Stimulated activated CD4-positive, alpha-beta T cell treated with anti-CD3 and anti-CD28 coated beads, Interleukin-12 subunit alpha, Interleukin-12 subunit beta, amount 100 ng/mL, for 4 hours (primary cell): ENCODE measurements at places on chromosomes 12 and 14.

- no peak for DNase-seq
These were observed 35.4 kb upstream of the AACS start for GRCh38 chr12:125029761-125030358.

GRCh38 chr12:115988625-115989563 lies 288.6 kb downstream of the MED13L start:
- DNase-seq, result no peak

DNA sequence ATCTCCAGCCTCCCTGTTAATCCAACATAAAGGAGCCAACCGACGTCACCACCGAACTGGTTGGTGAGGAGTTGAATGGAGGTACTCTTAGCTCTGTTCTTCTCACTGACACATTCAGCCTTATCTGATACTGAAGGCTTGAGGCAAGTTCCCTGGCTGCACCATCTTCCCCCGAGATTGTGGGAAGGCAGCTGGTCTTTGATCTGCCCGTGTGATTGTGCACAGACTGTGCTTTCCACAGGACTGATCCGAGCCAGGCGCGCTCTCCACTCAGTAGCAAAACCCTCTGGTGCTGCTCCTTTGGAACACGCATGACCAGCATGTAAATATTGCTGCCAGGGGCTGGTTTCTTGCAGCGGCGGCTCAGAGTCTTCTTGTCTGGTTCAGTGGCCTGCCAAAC lies 30.1 kb upstream of the DLK1 start:
- no peak for DNase-seq

GRCh38 chr12:124292385-124292784 lies 2.5 kb upstream of the RFLNA start:
- DNase-seq, result no peak

GRCh38 chr14:94180655-94181271 lies 6.6 kb downstream of the PPP4R4 start:
- no peak for DNase-seq

DNA sequence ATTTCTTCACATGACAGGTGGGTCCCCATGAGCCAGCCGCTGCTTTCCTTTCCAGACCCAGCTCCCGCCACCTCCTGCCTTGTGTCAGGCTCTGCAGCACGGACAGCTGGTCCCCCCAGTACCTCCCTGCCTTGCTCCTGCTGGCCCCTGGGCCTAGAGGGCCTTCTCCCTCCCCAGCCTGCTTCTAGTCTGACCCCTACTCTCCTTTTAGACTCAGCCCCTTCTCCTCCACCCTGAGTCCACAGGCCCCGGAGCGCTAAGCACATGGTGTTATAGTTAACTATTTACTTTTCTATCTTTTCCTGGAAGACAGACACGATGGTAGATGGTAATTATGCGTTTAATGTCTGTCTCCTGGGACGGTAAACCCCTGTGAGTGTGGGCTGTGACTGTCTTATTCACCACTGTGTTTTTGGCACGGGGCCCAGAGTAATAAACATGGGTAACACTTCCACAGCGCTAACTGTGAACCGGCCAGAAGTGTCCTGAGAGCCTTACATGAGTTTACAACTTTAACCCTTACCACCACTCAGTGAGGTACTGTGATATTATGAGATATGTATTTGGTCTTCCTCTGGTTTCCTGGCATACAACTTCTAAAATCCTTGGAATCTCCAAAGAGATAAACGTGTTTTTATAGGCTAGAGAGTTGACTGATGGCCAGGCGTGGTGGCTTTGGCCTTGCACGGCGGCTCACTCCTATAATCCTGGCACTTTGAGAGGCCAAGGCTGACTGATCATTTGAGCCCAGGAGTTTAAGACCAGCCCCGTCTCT lies 41.2 kb downstream of the DGLUCY start:
- no peak for DNase-seq

DNA sequence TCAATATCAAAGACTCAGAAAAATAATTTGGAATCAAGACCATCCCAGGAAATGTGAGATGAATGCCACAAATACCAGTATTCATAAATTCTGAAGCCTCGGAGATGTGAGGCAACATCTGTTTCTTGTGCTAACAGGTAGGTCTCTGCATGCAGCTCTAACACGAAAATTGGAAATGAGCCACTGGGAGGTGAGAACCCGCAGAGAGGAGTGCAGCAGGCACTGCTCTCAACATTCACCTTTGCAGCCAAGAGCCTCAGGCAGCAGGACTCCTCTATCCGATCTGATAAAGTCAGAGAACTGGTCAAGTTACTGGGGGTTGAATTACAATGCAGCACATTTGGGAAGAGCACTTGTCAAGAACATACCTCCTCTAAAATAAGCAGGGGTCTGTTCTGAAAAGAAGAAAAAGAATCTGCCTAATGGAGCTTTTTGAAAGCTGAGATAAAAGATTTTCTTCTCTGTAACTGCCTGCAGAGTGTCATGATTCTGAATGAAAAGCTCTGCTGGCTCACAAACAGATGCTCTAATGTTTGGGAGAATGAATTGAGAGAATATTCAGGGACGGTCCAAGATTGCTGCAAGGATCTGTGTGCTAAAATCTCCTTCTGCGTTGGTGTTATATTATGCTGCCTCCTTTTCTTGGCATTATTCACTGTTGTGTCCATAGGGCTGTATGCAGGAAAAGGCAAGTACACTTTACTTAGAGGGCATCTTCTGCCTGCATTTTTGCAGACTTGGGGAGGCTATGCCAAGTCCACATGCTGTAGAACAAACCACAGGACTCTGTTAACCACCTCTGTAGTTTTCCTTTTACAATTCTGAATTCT lies 209.6 kb upstream of the KRR1 start:
- no peak for DNase-seq

DNA sequence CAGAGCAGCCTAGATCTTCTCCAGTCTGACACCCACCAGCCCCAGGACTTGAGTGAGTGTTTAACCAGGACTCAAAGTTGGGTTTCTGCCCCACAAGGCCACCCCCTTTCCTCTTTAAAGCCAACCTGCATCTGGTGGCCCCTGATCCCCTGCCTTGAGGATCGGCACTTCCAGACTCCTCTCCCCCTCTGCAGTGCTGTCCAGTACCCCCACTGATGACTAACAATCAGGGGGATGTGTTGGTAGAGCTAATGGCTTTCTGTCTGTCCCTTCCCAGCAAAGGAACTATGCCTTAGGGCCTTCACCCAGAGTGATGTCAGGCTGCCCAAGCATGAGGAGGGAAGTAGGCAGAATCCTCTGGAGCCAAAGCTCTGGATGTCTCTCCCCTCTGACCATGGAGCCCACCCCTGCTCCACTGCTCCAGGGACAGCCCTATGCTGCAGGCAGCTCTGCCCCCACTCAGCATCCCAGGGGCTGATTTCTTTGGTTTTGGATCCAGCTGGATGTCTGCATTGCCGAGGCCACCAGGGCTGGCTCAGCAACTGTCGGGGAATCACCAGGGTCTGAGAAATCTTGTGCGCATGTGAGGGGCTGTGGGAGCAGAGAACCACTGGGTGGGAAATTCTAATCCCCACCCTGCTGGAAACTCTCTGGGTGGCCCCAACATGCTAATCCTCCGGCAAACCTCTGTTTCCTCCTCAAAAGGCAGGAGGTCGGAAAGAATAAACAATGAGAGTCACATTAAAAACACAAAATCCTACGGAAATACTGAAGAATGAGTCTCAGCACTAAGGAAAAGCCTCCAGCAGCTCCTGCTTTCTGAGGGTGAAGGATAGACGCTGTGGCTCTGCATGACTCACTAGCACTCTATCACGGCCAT lies 42.9 kb downstream of the DAD1 start:
- no peak for DNase-seq
